ENCODE measurements at places on chromosomes 6 and 20. TPM values are rescaled to one million over a fixed set of nuclear protein-coding genes. Genes with fewer than 3 reads are reported as not detected.

The ENPP4 gene
- 0.31 TPM for total RNA-seq

The C6orf15 gene
- total RNA-seq, result not detected

The MUCL3 gene
- total RNA-seq, result 0.10 TPM

The ME1 gene
- 34.9 TPM for total RNA-seq

The BPI gene
- not detected for total RNA-seq

The XRN2 gene
- total RNA-seq, result 86.7 TPM

The MAS1L gene
- total RNA-seq, result not detected

The LAMA4 gene
- 0.80 TPM for total RNA-seq

The SNAP91 gene
- 0.14 TPM for total RNA-seq

The SRMS gene
- total RNA-seq, result 0.25 TPM

The SCRT2 gene
- not detected for total RNA-seq

All from A549 treated with AZD2906 at 1 μM for 4 hours (cell line).